ENCODE measurements at places on chromosomes 2 and 18. TPM values are rescaled to one million over a fixed set of nuclear protein-coding genes. Genes with fewer than 3 reads are reported as not detected.
A peak's percentile ranks its signal among the peaks of the same experiment; 100 is the strongest.

DNA sequence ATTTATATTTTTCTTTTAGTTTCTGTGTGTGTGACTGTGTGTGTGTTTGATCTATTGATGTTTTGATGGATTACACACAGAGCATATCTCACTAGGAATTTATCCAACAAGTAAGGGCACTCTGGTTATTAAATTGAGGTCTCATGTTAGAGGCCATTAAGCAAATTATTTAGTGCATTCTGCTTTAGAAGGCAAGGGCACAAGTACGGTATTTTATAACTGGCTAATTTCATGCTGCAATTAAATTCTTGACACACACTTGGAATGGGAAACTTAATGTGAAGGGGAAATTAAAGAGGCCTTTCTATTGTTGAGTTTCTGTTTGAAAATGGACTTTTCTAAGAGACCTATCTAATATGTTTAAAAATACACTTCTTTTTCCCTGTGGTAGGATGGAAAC lies 25.8 kb downstream of the NYAP2 start:
- no peak for DNase-seq

DNA sequence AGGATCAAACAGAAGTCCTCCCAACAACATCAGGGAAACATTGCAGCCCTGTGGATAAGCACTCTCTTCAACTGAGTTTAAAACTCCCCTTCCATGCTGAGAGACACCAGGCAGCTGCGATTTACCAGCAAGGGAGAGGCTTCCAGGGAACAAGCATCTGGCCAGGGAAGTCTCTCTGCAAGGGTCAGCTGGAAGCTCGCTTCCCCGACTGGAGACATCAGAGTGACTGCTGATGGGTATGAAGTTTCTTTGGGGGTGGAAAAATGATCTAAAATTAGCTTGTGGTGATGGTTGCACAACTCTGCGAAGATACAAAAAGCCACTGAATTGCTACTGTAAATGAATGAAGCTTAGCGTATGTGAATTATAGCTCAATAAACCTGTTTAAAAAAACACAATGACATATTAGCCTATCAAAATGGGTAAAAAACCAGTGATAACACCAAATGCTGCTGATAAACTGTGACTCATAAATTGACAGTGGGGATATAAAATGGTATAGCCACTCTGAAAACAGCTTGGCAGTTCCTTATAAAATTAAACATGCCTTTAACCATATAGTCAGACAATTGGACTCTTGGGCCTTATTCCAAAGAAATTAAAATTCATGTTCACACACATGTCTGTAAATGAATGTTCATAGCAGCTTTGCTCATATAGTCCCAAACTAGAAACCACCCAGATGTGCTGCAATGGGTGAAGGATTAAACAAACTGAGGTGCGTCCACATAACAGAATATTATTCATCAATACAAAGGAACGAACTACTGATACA lies 1082.0 kb downstream of the SOCS6 start:
- DNase-seq, result no peak

DNA sequence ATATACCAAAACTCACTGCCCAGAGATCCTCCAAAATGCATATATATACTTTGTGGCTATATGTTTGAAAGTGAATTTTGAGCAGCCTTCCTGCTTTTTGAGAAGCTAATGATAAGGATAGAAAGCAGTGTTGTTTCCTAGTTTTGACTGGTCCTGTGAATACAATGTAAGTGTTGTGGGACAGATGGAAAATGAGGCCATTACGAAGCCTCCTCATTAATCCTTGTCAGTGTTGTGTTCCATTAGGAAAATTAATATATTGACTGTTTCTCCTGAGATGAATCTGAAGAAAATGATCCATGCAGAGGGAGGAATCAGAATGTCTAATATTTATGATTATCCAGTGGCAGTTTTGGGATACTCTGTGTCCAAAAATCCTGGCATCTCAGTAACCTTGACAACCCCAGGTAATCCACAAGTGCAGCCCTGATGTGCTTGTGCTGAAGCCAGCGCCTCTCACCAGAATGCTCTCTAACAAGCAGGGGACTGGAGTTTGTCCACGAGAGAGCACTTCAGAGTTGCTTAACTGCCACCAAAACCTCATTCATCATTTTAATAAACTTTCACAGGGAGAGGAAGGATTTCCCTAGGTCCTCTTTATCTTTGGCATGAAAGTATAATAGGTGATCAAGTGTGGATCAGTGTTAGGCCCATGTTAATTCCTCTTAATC lies 418.6 kb downstream of the CMPK2 start:
- no peak for DNase-seq

DNA sequence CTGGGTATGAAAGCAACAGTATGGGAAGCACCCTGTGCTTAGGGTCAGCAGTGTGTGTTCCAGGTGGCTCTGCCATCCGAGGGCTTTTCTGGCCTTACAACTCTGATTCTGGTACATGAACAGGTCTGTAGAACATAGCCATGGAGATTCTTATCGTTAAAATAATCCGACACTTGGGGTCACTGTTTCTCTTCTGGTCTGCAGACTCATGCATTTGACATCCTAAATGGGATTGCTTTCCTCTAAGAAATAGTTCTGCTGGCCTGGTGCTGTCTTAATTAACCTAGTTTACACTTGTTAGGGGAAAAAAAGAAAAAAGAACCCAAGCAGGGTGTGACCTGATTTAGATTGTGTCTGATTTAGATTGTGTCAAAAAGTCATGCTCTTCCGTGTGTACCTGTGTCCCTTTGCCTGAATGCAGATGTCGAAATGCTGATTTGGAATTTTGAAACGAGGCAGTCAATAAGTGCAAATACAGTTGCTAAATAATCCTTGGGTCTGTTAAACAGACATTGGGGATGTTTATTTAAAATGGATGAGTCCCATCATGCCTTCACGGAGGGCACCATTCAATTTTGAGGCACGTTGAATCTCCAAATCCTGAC lies 59.6 kb downstream of the TRPM8 start:
- peak; percentile 32 for DNase-seq

DNA sequence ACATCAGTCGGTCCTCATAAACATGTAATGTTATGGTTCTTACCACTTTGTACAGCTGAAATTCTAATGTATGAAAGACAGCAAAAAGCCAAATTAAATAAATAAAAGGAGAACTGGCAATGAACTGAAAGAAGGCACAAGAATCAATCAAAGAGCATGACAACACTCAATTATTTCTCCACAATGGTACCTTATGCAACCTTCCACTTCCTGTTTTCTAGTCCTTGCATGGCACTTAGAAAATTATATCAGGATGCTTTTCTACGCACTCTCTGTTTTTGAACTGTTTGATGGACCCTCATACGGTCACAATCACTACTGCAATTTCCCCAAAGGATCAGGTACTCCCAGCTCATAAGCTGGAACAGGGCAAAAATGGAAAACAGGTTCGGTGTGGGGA lies 81.6 kb downstream of the EPB41L3 start:
- DNase-seq, result no peak

- DNase-seq, result peak; percentile 47
Measured at GRCh38 chr18:50203801-50204604, 9.1 kb upstream of the MYO5B start.

The SCYGR5 gene
- not detected for polyA plus RNA-seq

The POU3F3 gene
- polyA plus RNA-seq, result 97.9 TPM

The IL37 gene
- polyA plus RNA-seq, result not detected

The AGAP1 gene
- polyA plus RNA-seq, result 19.9 TPM

Measured in left renal pelvis (tissue), 4 donors.